ENCODE measurements at places on chromosomes 2 and 18.

DNA sequence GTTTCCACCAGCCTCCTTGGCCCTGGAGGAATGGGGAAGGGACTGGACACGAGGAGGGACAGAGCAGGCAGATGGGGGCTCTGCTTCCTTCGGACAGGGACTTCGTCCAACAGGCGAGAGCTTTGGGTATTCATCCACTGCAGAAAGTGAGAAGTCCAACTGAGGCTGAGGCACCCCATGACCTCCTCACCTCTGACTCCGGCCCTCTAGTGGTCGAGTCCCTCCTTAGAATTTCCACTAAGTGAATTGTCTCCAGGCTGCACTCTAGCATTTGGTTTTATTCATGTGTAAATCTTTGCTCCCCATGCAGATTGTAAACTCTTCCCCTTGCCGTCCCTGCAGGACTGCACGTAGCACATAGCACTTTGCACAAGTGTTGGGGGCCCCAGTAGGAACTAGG is 75.6 kb downstream of the TMEM247 start:
- DNase-seq: no peak

DNA sequence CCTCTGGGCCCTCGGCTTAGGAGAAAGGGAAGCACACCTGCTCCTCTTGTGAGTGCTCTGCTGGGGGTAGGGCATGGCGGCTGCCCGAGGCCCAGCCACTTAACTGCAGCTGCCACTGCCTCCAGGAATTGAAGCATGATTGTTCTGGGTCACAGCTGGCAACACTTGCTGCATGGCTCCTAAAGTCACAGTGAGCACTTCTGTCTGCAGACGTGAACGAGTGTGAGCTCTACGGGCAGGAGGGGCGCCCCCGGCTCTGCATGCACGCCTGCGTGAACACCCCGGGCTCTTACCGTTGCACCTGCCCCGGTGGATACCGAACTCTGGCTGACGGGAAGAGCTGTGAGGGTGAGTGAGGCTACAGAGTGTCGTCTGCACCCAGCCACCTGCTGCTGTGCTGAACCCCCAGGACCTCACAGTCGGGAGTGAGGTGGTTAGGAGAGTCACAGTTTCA is 44.4 kb downstream of the FBLN7 start:
- no peak for DNase-seq

DNA sequence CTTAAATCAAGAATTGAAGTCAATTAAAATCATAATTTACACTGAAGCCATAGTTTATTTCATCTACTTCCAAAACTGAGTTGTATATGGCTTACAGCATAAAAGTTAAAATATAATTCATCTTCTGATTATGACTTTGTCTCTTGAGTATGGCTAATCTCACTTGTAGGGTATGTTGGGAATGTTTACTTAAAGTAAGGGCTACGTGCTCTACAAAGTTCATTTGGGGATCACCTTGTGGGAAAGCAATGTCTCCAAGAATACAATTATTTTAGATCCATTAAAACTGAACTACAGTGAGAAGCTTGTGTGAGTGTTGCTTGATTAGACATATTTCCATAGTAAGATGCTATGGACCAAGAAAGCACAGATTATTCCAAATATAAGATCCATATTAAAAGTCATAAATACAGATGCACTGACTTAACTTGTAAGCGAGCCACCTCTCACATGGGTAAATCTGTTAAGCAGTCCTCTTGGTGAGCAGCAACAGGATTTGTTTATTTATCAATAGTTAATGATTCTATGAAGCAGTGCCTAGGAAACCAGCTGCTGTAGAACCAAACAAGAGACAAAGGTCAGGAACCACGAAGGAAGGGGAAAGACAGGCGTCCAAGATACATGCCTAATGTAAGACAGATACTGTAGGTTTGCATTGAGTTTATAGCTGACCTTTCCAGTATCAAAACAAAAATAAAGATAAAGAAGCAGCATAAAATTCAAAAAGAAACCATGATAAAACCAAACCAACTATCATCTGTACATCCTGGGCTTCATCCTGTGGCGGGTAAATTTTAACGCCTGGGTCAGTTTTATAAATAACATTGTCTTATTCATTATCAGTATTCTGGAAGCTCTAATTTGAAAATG is 24.8 kb downstream of the DSG4 start:
- DNase-seq: no peak

GRCh38 chr2:25190536-25190935 is 22.2 kb upstream of the POMC start:
- no peak for DNase-seq

DNA sequence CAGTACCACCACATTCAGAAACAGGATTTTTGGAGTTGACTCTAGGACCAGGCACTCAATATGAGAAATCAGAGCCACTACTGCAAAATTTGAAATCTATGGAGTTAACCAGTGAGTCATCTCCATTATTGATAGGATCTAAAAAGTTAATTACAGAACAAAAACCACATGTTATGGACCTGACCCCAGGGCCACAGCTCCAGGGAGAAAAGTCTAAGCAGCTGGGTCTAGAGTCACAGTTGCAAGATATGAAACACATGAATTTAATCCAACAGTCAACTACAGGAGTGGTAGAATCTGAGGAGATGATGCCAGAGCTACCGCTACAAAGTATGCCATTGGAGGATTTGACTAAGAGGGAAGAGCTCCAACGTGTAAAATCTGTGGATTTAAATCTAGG is 13.4 kb upstream of the ZNF512 start:
- DNase-seq: no peak

DNA sequence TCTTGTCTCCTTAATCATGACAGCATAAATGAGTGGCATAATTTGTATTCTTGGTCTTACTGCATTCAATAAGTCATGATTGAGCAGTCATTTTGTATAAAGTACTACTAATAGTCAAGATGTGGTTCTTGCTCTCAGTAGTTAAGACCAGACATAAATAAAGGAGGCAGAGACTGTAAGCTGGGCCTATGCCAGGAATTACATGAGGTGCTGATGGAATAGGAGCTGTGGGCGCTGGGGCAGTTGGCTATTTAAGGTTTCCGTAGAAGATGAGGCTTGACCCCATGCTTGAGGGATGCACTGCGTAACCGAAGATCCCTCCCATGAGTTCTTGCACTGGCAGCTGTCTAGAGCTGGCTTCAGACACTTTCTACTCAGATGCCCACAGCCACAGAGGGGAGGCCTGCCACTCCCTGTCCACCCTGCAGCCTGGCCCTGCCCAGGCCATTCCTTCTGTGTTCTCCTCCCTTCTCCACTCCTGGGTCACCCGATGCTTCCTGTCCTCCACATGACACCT is 150.9 kb upstream of the REV1 start:
- DNase-seq: no peak

GRCh38 chr2:71181316-71181715 is 45.6 kb downstream of the PAIP2B start:
- no peak for DNase-seq

DNA sequence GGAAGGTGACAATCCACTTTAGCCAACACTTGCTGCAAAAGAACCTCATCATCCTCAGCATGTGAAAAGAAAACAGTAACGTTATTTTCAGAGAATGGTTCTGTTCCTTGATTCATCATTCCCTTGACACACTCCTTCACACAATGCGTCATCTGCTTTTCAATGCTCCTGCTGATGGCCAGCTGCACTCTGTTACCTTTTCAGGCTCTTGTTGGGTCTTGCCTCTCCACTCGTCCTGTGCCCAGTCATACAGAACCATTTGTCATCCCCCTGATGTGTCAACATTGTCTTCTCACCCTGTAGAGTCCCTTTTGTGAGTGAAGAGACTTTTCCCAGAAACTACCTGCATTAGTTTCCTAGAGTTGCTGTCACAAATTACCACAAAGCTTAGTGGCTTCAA is 12.2 kb upstream of the DTNA start:
- no peak for DNase-seq

- DNase-seq: peak; percentile 28
Measured at GRCh38 chr2:112198780-112199179, 56.1 kb downstream of the ZC3H8 start.

GRCh38 chr2:69918401-69918800 is 3.5 kb downstream of the MXD1 start:
- DNase-seq: no peak

DNA sequence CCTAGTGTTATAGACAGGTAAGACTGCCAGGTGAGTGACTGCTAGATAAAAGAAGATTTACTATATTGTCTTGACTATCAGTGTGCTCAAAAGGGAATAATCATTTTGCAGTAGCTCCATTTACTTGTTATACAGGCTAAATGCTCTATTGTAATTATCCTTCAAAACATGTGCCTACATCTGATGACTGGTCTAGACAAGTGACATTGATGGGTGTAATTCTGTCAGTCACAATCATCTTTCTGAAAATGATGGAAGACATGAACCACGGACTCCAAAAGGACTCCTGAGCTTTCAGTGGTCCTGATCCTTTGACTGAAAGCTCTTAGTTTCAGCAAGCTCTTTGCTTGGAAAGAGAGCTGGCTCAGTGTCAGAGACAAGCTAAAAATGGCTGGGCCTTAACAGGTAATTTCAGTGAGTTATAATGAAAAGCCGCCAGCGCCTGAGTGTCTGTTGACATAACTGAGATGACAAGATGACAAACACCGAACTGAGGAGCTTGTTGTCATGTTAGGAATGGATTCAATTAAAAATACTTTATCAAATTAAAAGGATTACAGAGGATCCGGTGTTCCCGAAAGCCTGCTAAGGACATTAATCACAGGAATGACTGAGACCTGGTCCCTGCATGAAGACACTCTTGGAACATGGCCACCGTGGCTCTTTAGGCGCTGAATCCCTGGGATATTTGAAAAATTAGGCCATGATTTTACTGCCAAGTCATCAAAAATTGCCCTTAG is 141.7 kb downstream of the CMPK2 start:
- no peak for DNase-seq

- DNase-seq: peak; percentile 11
Measured at GRCh38 chr2:141055531-141055930, 1075.3 kb downstream of the LRP1B start.

- no peak for DNase-seq
Measured at GRCh38 chr2:176619504-176619903, 350.3 kb downstream of the MTX2 start.

- DNase-seq: no peak
Measured at GRCh38 chr18:48104705-48105104, 174.2 kb upstream of the SMAD2 start.

- no peak for DNase-seq
Measured at GRCh38 chr2:101253013-101253702, 472 bp downstream of the CNOT11 start.

- DNase-seq: no peak
Measured at GRCh38 chr2:197850882-197851450, 46.6 kb downstream of the PLCL1 start.

DNA sequence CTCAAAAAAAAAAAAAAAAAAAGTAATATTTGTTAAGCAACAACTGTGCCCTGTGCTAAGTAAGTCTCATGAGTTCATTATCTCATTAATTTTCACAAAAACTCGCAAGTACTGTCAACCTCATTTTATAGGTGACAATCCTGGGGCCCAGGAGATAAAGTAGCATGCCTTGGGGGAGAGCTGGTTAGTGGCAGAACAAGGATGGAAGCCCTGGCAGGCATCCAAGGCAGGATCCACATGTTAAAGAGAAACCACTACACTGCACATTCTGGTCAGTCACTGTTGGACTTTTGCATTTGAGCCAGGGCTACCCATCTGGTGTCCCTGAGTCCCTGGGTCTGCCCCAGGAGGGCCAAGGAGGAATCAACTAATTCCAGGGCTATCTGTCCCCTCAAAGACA is 54.6 kb downstream of the ZFP36L2 start:
- DNase-seq: no peak

GRCh38 chr2:185862657-185863398 is 124.2 kb downstream of the FSIP2 start:
- no peak for DNase-seq

- no peak for DNase-seq
Measured at GRCh38 chr2:106812383-106812782, 73.6 kb downstream of the ST6GAL2 start.

GRCh38 chr2:96921561-96922319 is 51.9 kb upstream of the SEMA4C start:
- DNase-seq: no peak

DNA sequence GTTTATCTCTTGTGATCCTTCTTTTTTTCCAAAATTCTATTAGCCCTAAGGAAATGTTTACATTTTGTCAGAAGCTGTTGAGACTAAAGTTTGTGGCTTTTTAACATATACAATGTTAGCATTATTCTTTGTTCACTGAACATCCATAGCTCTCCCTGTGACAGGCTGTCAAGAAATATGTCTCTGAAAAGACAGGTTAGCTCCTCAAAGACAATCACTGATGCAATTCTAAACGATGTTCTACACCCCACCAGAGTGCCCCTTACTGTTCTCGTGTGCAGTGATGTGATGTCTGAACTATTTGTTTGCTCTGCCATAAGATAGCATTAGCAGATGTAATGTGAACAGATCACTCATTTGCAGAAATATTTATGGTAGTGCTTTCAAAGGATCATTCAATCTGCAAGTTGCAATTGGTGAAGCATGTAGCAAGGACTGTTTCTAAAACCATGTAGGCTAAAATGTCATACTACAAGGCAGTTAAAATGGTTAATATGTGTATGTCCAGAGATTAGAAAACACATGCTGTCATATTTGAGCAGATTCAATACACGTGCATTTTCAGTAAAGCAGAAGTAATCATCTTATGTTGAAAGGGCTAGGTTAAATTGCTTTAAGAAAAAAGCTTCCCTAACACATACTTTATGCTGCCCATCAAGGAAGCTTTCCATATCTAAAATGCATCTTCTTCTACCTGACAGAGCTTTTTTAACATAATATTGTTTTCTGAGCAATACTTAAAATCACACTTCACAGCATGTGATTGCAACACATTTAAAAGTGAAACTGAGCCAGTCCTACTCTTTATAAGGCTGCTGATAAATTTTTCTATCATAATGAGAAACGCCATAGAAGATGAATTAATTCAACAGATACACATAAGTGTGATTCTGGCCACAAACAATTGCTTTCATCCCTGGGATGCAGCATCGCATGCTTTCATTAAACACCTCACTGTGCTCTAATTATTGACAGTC is 285.7 kb upstream of the UBE2E3 start:
- no peak for DNase-seq

- no peak for DNase-seq
Measured at GRCh38 chr2:39524061-39524460, 87.0 kb upstream of the MAP4K3 start.

DNA sequence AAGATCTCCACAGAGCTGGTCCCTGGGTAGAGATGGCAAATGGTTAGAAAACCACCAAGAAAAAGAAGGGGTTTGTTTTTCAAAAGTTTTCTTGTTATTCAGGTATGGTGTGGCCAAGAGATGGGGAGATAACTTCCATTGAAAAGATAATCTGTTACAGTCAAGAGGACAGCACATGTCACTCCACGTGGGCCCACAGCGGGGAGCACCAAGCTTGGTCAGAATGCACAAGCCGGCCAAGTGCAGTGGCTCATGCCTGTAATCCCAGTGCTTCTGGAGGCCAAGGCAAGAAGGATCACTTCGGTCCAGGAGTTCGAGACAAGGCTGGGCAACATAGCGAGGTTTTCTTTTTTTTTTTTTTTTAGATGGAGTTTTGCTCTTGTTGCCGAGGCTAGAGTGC is 6.0 kb upstream of the LCLAT1 start:
- DNase-seq: no peak

DNA sequence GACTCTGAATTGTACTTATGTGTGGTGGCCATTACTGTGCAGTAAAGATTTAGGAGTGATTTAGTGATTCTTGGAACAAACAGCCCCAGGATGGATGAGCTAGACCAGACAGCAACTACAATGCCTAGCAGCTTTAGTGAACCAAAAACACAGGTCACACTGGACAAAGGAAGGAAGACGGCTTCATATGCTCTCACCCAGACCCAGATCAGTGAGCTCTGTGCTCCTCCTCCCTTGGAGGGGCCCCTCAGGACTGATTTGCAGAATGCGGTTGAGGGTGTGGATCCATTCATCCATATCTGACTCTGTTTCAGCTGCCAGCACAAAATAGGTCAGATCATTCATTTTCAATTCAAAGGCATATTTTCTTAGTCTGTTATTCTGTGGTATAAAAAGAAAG is 159.7 kb upstream of the CCDC195 start:
- no peak for DNase-seq

Measured in BJ (cell line).